ENCODE measurements at places on chromosomes 2 and 18.

DNA sequence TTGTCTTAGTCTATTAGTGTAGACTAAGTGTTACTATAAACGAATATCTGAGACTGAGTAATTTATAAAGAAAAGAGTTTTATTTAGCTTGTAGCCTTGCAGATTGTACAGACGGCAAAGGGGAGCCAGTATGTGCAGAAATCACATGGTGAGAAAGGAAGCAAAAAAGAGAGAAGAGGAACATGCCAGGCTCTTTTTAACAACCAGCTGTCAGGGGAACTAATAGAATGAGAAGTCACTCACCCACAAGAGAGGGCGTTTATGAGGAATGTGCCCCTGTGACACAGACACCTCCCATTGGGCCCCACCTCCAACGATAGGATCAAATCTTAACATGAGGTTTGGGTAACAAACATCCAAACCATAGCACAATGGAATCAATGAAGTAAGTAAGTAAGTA, 20.6 kb upstream of the ZNF804A start:
- no peak for DNase-seq

- peak; percentile 53 for DNase-seq
Observed at GRCh38 chr2:241877989-241878970, 8.8 kb downstream of the RTP5 start.

- no peak for DNase-seq
Observed at GRCh38 chr2:239778042-239778851, 246.9 kb downstream of the NDUFA10 start.

DNA sequence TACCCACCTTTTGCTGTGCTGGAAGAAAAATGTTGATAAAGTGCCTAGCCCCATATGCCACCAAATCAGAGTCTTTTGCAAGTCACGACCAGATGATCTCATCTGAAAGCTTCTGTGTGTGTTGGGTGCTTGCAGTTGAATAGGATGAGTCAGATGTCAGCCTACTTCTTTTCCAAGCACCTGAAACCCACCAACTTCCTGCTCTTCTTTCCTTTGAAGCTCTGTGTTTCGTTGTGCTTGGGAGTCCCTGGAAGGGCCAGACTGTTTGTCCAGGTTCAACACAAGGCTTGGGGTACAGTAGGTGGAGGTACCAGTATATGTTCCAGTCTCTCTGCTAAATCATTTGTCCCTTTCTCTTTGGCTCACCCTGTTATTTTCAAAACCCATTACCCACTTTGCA, 36.8 kb upstream of the LCLAT1 start:
- DNase-seq: no peak

DNA sequence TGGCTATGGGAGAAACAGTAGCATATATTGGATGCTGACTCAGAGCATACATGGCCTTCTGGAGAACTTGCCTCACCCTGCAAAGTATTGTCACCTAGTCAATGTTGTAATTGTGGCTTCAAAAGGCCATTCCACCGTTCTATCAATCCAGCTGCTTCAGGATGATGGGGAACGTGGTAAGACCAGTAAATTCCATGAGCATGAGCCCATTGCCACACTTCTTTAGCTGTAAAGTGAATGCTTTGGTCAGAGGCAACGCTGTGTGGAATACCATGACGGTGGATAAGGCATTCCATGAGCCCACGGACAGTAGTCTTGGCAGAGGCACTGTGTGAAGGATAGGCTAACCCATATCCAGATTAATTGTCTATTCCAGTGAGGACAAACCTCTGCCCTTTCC, 1300.1 kb upstream of the ACVR2A start:
- no peak for DNase-seq
